ENCODE measurements at places on chromosomes 4 and X. TPM values are rescaled to one million over a fixed set of nuclear protein-coding genes. Genes with fewer than 3 reads are reported as not detected.
A peak's percentile ranks its signal among the peaks of the same experiment; 100 is the strongest.

Gene STEEP1
- total RNA-seq: 19.2 TPM

Gene XAGE2
- not detected for total RNA-seq

Gene ZNF185
- 28.2 TPM for total RNA-seq

GRCh38 chr4:144910723-144911122 is 187.3 kb downstream of the ANAPC10 start:
- DNase-seq: no peak

DNA sequence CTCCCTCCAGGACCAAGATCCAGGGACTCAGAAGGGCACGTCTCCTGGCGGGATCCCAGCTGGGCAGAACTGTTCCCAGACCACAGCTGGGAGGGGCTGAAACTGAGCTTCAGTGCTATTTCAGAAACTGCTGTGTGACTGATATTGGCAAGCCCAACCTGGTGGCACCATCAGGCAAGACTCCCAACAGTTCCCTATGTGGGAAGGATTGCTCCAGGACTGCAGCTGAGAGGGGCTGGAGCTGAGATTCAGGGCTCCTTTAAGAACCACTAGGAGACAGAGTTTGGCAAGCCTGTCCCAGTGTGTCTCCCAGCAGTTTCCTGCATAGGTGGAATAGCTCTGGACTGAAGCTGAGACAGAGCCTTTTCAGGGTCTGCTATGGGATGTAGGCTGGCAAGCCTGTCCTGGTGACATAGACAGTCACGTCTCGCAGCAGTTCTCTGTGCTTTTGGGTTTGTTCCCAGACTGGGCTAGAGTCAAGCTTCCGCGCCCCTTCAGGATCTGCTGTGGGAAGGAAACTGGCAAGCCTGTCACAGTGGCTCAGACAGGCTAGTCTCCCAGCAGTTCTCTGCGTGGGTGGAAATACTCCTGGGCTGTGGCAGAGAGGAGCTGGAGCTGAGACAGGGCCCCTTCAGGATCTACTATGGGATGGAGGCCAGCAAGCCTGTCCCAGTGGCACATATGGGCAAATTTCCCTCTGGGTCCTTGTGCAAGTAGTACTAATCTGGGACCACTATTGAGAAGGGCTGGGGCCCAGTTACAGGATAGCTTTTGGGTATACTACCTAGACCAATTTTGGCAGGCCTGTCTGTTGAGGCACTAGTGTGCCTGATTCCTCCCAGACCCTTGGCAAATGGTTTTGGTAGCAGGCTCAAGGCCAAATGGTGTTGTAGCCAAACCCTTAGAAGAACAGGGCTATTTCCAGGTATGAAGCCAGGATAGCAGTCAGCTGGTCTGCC is 20.2 kb upstream of the MED14 start:
- DNase-seq: no peak

DNA sequence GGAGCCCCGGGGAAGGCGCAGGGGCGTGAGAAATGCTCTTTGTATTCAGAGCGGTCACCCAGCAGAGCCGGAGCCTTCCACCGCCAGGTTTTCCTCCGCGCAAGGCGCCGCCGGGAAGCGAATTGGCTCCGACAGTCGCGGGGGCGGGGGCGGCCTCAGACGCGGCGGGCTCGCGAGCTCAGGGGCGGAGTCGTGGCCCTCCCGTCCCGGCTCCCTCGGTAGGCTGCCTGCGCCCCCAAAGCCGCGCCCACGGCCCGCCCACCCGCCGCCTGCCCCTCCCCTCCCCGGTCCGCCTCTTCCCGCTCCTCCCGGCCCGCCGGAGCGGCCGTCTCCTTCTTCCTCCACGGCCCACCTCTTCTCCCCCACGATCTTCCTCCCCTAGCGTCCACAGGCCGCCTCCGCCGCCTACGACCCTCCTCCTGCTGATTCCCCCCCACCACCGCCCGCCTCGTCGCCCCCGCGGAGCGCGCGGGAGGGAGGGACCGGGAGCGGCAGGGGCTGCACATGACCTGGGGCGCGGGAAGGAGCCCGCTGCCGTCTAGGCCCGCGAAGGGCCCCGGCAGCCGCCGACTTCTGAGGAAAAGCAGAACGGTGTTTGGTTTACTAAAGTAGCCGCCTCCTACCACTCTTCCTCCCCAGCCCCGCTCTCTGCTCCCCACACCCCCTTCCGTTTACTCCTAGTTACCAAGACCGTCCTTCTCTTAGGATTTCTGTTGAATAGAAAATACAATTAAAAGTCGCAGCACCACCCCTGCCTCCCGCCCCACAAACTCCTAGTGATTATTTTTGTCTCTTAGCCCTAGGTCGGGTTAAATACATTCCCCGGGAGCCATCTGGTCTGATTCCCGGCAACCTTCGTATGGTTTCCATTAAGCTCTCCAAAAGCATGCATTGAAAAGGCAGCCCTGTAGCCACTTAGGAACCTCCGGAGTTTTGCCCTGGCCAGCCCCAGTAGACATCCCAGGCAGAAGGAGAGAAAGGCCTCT is 53.2 kb downstream of the C4orf51 start:
- peak; percentile 83 for DNase-seq

GRCh38 chr4:7101692-7102515 is 34.0 kb upstream of the GRPEL1 start:
- DNase-seq: peak; percentile 66
